Left renal pelvis (tissue), 4 donors: ENCODE measurements at places on chromosomes 6 and 20. TPM values are rescaled to one million over a fixed set of nuclear protein-coding genes. Genes with fewer than 3 reads are reported as not detected.

DNA sequence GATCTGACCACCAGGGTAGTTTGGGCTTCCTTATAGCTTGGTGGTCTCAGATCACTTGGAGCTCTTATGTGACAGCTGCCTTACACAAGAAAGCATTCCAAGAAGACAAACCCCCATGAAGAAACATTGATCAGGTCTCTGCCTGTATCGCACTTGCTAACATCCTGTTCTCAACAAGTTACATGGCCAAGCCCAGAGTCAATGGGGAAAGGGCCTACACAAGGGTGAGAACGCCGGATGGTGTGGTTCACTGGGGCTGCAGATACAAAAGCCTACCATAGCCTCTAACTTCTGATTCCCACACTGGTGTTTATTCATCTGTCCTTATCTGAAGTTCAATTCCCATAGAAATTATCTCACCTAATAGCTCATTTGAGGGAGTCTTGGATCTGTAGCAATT is 235.5 kb downstream of the SYNDIG1 start:
- no peak for DNase-seq

Gene KIF13A
- polyA plus RNA-seq, result 36.9 TPM

DNA sequence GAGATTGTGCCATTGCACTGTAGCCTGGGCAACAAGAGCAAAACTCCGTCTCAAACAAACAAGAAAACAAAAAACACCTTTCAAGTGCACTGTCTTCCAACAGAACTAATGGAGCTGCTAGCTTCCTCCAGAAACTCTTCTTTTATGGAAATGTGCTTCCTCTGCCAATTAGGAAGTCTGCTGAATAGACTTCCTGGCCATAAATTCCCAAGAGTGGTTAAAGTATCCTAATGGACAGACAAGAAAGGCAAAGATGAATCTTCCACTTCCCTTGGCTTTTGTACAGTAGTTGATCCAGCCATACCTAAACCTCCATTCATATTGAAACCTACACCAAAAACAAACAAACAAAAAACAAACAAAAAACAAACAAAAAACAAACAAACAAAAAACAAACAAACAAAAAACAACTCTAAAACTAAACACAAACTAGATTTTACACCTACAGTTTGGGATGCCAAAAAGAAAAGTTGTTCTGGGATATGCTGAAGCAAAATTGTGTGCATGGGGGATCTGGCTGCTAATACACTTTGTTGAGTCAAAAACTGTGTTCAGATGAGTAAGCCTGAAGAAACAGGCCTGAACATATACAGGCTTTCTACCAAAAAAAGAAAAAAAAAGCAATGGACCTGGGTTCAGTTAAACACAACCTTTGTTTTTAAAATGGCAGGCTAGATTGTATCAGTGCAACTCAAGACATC is 59.8 kb upstream of the CARMIL1 start:
- DNase-seq, result no peak

GRCh38 chr6:5173810-5174209 is 86.9 kb downstream of the LYRM4 start:
- no peak for DNase-seq
